SJSA1 (cell line): ENCODE measurements at places on chromosomes 11 and 22. TPM values are rescaled to one million over a fixed set of nuclear protein-coding genes. Genes with fewer than 3 reads are reported as not detected.

The FAR1 gene
- total RNA-seq: 89.0 and 95.8 TPM in 2 replicates

The STK33 gene
- total RNA-seq: 0.21 TPM in 1 of 2 replicates, not detected in the other

The OR51B4 gene
- not detected in 2 replicates for total RNA-seq

GRCh38 chr11:69125861-69126260 is 29.9 kb upstream of the SMIM38 start:
- DNase-seq: no peak

- no peak for DNase-seq
Observed at GRCh38 chr11:115579181-115579825, 75.1 kb upstream of the CADM1 start.

- no peak for DNase-seq
Observed at GRCh38 chr22:40728731-40729189, 49.5 kb downstream of the MCHR1 start.
